ENCODE measurements at places on chromosomes 16 and 17.

DNA sequence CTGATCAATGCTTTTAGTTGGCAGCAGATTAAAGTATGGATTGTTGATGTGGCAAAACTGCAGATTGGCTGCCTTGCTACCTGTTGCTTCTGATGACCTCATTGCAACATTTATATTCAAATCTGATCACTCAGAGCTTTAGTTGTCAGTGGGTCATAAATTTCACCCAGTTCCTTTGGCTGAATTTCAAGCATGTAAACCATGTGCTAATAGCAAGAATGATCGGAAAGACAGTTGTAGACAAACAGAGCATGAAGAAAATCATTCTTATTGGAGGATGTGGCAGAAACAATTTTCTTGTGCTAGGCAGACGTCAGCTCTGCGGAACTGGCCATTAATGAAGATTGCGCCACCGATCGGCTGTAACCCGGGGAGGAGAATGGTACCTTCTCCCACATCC lies 346.6 kb upstream of the EEF2KMT start:
- no peak for DNase-seq

- DNase-seq, result no peak
These were observed 146.3 kb upstream of the FOXF1 start for GRCh38 chr16:86363836-86364618.

DNA sequence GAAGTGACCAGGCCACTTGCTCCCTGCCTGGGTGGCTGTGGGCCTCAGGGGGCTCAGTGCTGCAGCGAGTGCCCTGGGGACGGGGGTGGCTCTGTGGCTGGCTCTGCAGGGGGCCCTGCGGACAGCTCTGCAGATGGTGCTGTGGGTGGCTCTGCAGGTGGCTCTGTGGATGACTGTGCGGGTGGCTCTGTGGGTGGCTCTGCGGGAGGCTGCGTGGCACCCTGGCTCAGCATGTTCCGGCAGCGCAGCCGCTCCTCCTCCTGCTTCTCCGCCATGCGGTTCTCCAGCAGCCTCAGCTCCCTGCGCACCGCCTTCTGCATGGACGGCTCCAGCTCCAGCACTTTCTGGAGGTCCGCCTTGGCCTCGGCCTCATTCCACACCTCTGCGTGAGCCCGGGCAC lies 9.5 kb downstream of the AIPL1 start:
- no peak for DNase-seq

DNA sequence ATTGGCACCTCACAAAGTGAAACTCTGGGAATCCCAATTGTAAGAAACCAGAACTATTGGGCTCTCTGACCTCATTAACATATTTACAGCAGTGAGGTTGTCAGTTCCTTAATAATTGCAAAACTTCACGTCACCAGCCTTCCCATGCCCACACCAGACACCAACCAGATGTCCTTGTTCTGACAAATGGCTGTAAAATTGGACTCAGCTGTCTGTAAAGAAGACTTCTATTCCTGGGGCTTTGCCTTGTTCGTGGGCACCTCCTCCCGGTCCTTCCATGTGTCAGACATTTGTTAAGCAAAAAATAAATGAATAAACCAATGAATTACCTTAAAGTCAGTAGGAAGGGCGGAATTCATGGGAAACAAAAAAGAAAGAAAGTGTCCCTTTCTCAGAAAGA lies 284.3 kb upstream of the CDH11 start:
- DNase-seq, result no peak

GRCh38 chr17:58756246-58757161 lies 850 bp downstream of the PPM1E start:
- no peak for DNase-seq

GRCh38 chr17:82367724-82368524 lies 3.6 kb upstream of the UTS2R start:
- DNase-seq, result no peak

DNA sequence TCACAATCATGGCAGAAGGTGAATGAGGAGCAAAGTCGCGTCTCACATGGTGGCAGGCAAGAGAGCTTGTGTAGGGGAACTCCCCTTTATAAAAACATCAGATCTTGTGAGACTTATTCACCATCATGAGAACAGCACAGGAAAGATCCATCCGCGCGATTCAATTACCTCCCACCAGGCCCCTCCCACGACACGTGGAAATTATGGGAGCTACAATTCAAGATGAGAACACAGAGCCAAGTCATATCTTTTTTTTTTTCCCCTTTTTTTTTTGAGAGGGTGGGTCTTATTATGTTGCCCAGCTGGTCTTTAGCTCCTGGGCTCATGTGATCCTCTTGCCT lies 60.0 kb downstream of the RPTOR start:
- DNase-seq, result no peak

DNA sequence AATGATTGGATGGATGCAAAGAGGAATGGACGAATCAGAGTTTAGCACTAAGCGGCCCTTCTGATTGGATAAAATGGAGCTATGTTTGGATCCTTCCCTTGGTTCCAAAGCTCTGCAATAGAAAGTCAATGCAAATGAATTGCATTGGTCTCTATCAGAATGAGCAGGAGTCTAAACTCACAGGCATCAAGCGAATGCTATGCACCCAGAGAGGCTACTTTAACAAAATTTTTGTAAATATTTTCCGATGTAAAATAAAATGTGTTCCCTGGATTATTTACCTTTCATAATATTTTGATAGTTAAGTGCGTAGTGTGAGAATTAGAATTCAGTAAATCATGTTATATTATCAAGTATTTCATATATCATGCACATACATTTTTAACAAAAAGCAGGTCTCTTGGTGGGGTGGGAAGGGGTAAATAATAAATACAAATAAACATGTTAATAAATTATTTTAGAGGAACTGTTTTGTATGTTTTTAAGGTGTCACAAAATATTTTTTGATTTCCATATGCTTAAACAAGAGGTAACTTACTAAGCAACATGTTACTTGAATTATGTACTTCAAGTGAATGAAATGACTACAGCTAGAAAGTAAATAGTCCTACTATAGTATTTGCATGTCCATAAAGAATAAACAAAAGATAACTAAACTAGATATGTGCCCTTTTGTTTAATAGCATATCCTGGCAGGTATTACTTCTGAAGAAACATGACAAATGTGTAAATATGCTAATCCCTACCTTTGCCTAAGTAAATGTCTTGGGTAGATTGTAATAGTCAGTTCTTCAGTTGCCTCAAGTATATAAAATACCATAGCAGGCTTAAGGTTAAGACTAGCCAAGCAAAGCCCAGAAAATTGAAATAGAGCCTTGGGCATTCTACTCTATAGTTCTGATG lies 4.4 kb upstream of the UNK start:
- no peak for DNase-seq

DNA sequence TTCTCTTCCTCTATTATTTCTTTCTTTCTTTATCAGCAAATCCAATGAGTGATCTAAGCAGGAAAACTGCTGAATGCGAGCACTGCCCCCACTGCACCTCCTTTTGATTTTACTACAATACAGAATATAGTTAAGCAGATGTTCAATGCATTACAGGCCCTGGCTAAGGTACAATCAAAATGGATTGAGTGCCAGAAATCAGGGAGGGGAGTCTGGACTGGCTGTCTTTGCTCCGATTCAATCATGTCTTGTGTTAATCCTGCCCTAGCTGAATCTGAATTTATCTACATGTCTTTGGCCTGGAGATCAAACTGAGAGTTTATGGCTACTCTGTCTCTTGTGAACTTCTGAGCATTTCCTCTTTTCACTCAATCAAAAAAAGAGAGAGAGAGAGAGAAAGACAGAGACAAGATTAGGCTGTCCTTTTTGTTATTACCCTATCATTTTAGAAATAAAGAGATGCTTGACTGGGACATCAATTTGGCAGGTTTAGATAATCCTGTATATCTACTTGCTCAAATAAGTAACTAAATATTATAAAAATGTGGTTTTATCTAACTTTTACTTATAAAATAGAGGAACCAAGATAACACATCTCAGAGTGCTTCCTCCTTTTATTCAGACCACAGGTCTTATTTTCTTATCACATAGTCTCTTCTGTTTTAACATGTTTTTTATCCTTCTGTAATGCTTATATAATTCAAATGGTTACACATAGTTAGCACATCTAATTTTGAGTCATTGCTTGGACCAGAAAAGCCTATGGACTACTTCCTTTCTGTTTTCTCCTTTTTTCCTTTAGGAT lies 656.2 kb downstream of the KCNJ2 start:
- DNase-seq, result no peak

DNA sequence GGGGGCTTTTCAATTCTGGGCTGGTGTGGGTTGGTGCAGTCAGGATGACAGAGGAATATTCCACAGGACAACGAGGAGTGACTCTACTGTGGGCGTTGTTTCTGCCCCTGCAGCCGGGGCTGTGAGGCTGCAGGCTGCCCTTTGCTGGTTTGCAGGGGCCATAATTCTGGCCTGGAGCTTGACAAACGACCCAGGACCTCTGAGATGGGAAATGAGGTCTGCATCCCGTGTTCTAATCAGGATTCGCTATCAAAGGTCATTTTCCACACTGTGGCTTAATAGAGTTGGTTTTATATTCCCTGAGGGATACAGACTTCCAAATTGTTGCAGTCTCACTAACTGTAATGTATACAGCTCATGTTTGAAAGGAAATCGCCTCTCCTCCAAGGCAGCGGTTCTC lies 180.9 kb downstream of the RPTOR start:
- DNase-seq, result no peak

DNA sequence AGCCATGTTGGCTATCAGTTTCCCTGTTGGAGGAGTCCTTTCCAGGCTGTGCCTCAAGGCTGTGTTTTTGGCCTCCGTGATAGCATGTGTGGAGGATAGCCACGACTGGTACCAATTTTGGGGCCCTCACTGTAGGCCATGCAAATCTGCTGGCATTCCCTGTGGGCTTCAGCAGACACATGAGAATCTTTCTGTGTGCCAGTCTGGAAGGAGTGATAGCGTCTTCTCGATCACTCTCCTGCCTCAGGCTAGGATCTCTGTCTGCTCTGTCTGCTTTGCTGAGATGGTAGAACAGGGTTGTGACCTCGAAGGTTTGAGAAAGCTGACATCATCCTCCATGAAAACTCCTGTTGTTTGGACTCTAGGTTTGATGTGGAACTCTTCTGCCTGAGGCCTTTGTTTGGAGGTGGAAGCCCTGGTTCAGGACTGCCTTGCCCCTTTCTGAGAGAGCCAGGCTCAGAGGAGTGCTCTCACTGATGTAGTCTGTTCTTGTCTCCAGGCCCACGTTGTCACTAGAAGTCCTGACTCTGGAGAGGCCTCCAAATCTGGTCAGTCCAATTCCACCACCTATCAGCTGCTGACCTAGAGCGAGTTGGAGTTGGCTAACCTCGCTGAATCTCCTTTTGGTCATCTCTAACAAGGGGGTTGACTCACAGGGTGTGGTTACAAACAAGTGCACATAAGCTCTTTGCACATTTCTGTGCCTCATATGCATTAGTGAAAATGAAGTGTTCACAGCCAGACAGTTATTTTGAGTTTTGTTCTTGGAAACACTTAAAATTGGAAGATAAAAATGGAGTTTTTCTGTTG lies 12.1 kb upstream of the EDC4 start:
- no peak for DNase-seq

DNA sequence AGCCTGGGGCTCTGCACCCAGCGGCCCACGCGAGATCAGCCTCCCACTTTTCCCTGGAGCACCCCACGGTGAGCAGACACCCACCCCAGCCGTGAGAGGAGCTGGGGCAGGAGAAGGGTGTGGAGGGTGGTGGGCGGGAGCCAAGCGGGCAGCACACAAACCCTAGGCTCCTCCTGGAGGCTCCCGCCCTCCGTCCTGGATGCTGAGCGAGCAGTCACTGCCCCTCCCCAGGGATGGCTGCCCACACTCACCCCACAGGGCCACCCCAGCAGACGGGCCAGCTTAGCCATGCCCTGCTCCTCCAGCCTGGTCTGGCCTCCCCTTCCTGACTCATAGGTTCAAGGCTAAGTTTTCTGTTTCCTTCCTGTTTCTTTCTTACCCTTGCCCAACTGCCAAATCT lies 15.7 kb upstream of the ABCC3 start:
- DNase-seq, result no peak

DNA sequence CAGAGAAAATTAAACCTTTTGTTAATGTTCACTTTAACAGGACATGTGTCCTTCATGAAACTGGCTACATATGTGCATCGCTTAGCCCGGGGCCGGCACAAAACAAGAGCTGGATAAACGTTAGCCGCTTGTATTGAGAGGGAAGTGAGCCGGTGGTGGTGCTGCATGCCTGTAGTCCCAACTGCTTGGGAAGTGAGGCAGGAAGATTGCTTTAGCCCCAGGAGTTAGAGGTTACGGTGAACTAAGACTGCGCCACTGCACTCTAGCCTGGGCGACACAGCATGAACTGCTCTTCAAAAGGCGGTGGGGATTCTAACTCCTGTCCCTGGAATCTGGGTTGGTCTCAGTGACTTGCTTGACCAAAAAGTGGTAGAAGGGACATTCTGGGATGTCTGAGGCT lies 15.0 kb upstream of the SPHK1 start:
- no peak for DNase-seq

GRCh38 chr17:76540381-76541300 lies 797 bp downstream of the PRCD start:
- DNase-seq, result peak; percentile 94

- DNase-seq, result peak; percentile 23
These were observed 196.1 kb downstream of the GSG1L start for GRCh38 chr16:27867122-27868110.

GRCh38 chr17:63774141-63774968 lies at the start of gene DDX42:
DDX42 (plus strand) TSS chr17:63774170; CDS start chr17:63787050, 12,880 bp downstream.
- peak; percentile 94 for DNase-seq

GRCh38 chr16:13344001-13344400 lies 442.6 kb downstream of the SHISA9 start:
- no peak for DNase-seq

- no peak for DNase-seq
These were observed 290.0 kb upstream of the SOX9 start for GRCh38 chr17:71830866-71831265.

GRCh38 chr17:44745301-44745700 lies 13.5 kb upstream of the ADAM11 start:
- DNase-seq, result no peak

- DNase-seq, result no peak
These were observed at the start of gene NPW for GRCh38 chr16:2019518-2019920. NPW (plus strand) TSS chr16:2019785.

GRCh38 chr17:30278032-30278431 lies 13.7 kb downstream of the BLMH start:
- peak; percentile 40 for DNase-seq

DNA sequence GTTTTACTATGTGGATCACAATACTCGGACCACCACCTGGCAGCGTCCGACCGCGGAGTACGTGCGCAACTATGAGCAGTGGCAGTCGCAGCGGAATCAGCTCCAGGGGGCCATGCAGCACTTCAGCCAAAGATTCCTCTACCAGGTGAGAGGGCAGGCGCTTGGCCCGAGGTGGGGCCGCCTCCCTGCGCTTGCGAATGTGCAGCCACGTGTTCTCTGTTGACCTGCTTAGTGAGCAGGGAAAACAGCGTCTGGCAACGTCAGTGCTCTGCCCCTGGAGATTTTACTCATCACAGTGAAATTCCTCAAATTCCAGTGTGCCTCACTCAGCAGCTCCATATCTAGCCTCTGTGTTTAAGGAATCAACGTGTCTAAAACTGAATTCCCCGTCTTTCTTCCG lies 33.4 kb upstream of the CLEC18A start:
- peak; percentile 82 for DNase-seq

- DNase-seq, result no peak
These were observed 470 bp downstream of the KRT23 start for GRCh38 chr17:40936976-40937375.
